ENCODE measurements at places on chromosomes 5 and 9. TPM values are rescaled to one million over a fixed set of nuclear protein-coding genes. Genes with fewer than 3 reads are reported as not detected.
A peak's percentile ranks its signal among the peaks of the same experiment; 100 is the strongest.

The LCP2 gene
- not detected for total RNA-seq

- no peak for DNase-seq
Measured at GRCh38 chr5:68067291-68067690, 148.3 kb upstream of the PIK3R1 start.

GRCh38 chr5:69129413-69129812, 35.6 kb downstream of the SLC30A5 start:
- DNase-seq: peak; percentile 71

The PCDHA4 gene
- total RNA-seq: 0.40 TPM

The PRDM9 gene
- not detected for total RNA-seq
